ENCODE measurements at places on chromosomes 1 and 21.
A peak's percentile ranks its signal among the peaks of the same experiment; 100 is the strongest.

GRCh38 chr1:30648408-30649000 lies 74.9 kb downstream of the MATN1 start:
- no peak for DNase-seq

GRCh38 chr1:31712068-31712467 lies 8.3 kb upstream of the COL16A1 start:
- no peak for DNase-seq

GRCh38 chr1:161427733-161428516 lies 60.2 kb upstream of the CFAP126 start:
- DNase-seq, result peak; percentile 43

- DNase-seq, result no peak
Observed at GRCh38 chr1:12012560-12013316, 6.6 kb upstream of the MIIP start.

- DNase-seq, result no peak
Observed at GRCh38 chr1:164723296-164723798, 164.4 kb downstream of the PBX1 start.

- no peak for DNase-seq
Observed at GRCh38 chr1:178921499-178921898, 50.6 kb upstream of the ANGPTL1 start.

GRCh38 chr1:36553591-36554322 lies 71.0 kb upstream of the CSF3R start:
- DNase-seq, result peak; percentile 10

DNA sequence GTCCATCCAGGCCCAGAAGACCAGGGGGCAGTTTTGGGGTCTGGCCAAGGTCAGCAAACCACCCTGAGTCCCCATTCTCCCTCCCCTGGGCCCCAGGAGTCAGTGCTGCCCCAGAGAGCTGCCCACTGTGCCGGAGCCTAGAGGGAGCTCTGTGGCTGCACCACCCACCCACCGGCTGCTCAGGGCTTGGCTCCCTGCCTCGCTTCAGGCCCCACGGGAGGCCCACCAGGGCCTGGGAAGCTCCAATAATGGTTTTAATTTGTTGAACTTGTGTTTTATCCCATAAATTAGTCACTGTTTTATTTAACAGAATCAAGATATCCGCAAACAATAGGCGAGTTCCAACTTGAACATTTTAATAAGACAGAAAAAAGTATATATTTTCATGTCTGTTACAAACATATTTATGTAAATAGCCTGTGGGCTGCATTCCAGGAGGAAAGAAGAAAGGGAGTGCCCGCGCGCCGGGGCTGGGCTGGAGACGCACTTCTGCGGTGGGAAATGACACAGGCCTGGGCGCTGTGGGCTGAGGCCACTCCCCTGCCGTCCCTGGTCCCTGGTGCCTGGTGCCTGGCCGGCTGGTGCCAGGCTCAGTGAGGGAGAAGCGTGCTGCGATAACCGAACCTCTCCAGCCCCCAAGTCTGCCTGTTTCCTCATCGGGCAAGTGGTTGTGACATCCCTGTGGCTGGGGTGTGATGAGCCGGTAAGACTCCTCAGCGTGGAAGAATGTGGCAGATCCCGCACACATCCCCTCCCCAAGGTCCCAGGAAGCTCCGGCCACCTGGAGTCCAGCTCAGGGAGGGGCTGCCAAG lies 160.5 kb downstream of the PEX14 start:
- DNase-seq, result no peak

GRCh38 chr1:20480951-20481617 lies 4.9 kb downstream of the CAMK2N1 start:
- DNase-seq, result no peak

DNA sequence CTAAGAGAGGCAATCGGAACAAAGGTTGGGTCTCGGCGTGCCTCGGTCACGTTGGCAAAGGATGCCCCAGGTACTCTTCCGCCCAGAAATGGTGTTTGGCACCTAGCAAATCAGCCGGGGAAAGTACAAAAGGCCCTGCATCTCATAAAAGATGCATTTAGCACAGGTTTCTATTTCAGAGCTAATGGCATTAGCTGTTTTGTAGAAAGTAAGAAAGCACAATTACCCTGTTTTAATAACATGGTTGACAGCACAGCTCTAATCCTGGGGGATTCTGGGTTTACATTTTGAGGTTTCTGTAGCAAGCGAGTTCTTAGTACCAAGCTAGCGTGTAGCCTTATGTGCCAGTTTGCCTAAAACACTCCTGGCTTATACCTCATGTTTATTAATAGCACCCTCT lies 178.5 kb downstream of the PRDM2 start:
- DNase-seq, result no peak
